ENCODE measurements at places on chromosomes 12 and 14.
A peak's percentile ranks its signal among the peaks of the same experiment; 100 is the strongest.

GRCh38 chr14:56002876-56003625 lies 115.2 kb upstream of the PELI2 start:
- no peaks in the 10 kb centered on the region for H3K36me3 ChIP-seq
- no peak overlapping the region for H3K27ac ChIP-seq
- H3K27me3 ChIP-seq: no peaks in the 10 kb centered on the region
- DNase-seq: no peak
- H3K4me1 ChIP-seq: peaks cover 7% of the 10 kb centered on the region

DNA sequence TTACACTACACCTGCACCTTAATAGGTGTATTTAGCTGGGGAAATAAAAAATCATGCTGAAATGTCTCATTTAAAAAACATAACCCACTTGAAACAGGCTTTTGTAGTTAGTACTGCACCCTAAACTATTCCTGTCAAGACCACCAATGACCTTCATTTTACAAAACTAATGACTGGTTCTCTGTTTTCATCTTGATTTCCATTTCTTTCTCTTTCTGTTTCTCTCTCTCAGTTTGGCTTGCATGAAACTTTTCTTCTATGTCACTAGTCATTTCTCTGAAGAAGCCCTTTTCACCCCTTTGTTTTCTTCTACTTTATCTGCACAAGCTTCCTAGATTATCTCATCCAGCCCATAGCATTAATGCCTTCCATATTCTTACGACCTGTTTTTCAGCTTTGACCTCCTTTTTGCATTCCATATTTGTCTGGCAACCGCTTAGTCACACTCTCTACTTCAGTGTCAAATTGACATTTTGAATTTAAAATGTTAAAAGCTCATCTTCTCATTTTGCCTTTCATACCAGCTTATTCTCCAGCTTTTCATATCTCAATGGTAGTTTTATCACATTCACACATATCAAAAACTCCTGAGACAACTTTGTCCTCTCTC lies 32.7 kb upstream of the KLRF1 start:
- no peak overlapping the region for H3K27ac ChIP-seq
- no peaks in the 10 kb centered on the region for H3K4me1 ChIP-seq
- no peaks in the 10 kb centered on the region for H3K27me3 ChIP-seq
- no peak for DNase-seq

DNA sequence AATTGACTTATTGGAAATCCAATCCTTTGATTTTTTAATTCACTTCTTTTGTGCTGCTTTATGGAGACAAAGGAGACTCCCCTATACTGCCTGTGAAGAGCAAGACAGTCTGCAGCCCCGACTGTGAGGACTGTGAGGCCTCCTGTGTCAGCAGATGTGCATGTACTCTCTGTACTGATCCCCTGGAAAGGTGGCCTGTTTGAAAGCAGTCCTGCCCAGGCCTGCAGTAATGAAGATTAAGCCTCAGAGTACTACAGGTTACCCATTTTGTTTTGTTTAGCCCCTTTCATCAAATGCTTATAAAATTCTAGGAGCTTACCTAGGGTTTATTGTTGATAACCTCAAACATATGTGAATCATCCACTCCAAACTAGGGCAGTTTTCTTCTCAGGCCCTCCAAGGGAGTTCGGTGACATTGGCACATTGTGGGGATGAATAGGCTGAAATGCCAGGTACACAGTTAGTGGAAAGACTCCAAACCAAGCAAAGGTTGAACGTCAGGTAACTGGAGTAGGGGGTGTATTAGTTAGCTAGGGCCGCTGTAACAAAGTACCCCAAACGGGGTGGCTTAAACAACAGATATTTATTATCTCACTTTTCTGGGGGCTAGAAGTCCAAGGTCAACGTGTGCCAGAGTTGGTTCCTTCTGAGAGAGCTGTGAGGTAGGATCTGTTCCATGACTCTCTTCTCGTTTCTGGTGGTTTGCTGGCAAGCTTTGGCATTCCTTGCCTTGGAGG lies 208.7 kb upstream of the BCL2L14 start:
- H3K27ac ChIP-seq: peak overlapping the region; percentile 94
- H3K4me3 ChIP-seq: no peak overlapping the region
- no peak for DNase-seq
- H3K27me3 ChIP-seq: no peaks in the 10 kb centered on the region
- peaks cover 6% of the 10 kb centered on the region for H3K36me3 ChIP-seq

DNA sequence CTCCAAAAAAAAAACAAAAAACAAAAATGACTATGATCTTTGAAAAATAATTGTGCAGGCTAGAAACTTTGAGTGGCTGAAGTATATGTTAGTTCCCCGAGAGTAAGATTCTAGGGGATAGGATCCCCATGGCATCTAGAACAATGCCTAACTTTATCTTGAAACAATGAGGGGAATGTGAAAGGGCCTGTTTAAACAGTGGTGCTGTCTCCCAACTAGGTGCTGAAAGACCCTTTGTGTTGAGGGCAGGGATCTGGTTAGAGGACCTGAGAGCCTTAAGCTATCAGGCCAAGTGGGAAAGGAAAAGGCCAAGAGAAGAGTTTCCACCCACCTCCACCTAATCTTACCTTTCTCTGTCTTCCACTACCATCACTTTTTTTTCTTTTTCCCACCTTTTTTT lies 6.8 kb upstream of the YLPM1 start:
- H3K36me3 ChIP-seq: no peaks in the 10 kb centered on the region
- no peaks in the 10 kb centered on the region for H3K4me1 ChIP-seq
- no peaks in the 10 kb centered on the region for H3K27me3 ChIP-seq
- H3K4me3 ChIP-seq: no peak overlapping the region

- no peak for DNase-seq
- H3K4me1 ChIP-seq: no peaks in the 10 kb centered on the region
- H3K36me3 ChIP-seq: no peaks in the 10 kb centered on the region
- no peaks in the 10 kb centered on the region for H3K27me3 ChIP-seq
- no peak overlapping the region for H3K27ac ChIP-seq
These were observed 310.6 kb downstream of the VRK1 start for GRCh38 chr14:97107760-97108159.

DNA sequence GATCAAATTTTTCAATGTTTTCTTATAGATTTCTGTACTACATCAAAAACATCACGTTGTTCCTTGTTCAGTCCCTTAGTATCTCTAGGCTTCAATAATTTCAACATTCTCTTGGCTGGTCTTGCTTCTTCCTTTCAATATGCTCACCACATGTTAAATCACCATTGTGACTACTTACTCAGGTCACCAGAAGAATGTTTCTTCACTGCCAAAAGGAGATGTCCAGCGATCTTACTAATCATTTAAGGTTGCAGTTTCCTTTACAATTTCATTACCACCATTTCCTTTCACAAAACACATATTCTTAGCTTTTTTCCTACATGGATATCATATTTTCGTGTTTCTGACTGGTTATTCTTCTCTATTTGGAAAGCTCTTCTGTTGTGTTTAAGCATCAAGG lies 363.8 kb downstream of the NAV3 start:
- H3K27me3 ChIP-seq: no peaks in the 10 kb centered on the region
- H3K27ac ChIP-seq: no peak overlapping the region
- no peak for DNase-seq
- no peak overlapping the region for H3K4me3 ChIP-seq
- no peaks in the 10 kb centered on the region for H3K36me3 ChIP-seq
- no peaks in the 10 kb centered on the region for H3K4me1 ChIP-seq

DNA sequence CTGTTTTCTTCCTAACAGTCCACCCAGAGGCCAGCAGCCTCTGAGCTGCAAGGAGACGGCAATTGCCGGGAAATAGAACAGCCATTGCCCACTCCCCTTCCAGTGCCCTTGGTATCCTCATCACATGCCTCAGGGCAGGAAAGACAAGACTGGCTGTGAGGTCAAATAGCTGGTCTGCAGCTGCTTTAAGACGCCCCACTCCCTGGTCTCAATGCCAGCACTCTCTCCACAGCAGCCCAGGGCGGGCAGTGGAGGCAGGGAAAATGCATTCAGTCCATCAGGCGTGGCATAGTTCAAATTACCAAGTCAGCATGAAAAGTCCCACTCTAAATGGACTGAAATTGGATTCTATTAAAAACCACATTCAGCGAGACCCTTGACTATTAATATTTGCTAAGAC lies 35.6 kb downstream of the TTC9 start:
- no peaks in the 10 kb centered on the region for H3K4me1 ChIP-seq
- no peak for DNase-seq
- H3K27ac ChIP-seq: no peak overlapping the region
- no peak overlapping the region for H3K4me3 ChIP-seq
- no peaks in the 10 kb centered on the region for H3K27me3 ChIP-seq

GRCh38 chr14:69481815-69482568 lies 2.5 kb upstream of the PLEKHD1 start:
- DNase-seq: no peak
- no peak overlapping the region for H3K4me3 ChIP-seq
- peaks cover 13% of the 10 kb centered on the region for H3K27me3 ChIP-seq

DNA sequence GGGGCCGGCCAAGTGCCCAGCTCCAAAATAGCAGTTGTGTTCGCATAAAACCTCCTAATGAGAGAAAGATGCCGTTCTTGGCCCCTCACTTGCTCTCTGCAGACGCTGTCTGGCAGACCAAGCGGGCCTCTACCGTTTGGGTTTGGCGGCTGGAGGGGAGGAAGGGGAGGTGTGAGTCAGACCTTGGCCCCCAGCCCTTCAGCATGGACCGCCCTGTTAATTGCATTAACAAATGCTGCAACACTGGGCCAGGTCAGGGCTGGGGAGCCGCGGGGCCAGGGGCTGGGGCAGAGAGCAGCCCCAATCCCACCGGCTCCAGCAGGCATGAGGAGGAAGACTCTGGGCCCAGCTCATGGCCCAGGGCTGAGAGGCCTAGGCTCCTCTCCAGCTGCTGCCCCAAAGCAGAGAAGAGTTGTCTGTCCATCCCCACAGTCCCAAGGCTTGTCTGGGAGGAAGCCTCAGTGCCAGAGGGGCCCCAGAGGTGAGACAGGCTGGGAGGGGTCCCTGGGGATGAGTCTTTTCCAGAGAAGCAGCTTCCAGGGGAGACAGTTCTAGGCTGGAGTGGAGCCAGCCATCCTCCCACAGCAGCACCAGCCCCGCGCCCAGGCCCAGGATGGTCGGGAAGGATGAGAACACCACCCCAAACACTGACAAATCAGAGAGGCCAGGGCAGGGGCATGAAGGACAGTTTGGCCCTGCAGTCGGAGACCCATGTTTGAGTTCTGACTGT lies 16.9 kb downstream of the LTBP2 start:
- DNase-seq: peak; percentile 84
- H3K4me3 ChIP-seq: no peak overlapping the region
- H3K4me1 ChIP-seq: peaks cover 80% of the 10 kb centered on the region
- H3K27ac ChIP-seq: peak overlapping the region; percentile 91
- H3K36me3 ChIP-seq: no peaks in the 10 kb centered on the region
- no peaks in the 10 kb centered on the region for H3K27me3 ChIP-seq

- H3K4me1 ChIP-seq: no peaks in the 10 kb centered on the region
- H3K27me3 ChIP-seq: no peaks in the 10 kb centered on the region
- no peak overlapping the region for H3K4me3 ChIP-seq
- H3K36me3 ChIP-seq: no peaks in the 10 kb centered on the region
These were observed 250.9 kb downstream of the DUSP6 start for GRCh38 chr12:89101440-89101839.

DNA sequence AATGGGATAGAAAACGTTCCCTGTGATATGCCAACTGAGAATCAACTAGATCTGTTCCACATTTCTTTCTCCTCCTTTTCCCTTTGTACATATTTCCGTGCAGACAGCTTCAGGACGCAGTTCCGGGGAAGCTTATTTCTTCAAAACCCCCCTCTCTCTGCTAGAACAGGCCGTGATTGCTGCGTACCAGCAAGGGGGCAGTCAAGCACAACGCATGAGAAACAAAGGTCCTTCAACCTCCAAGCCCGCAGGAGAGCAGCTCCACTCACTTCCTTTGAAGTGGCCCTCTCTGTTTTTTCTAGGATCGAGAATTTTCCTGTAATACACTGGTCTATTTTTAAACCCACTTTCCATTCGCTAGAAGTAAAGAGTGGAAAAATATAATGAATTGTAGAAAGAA lies 80.8 kb downstream of the ZNF664 start:
- H3K4me1 ChIP-seq: no peaks in the 10 kb centered on the region
- H3K27me3 ChIP-seq: no peaks in the 10 kb centered on the region
- DNase-seq: no peak

GRCh38 chr12:109764776-109765445 lies 51.3 kb downstream of the FAM222A start:
- H3K4me3 ChIP-seq: no peak overlapping the region
- no peak overlapping the region for H3K27ac ChIP-seq
- H3K36me3 ChIP-seq: no peaks in the 10 kb centered on the region
- no peaks in the 10 kb centered on the region for H3K27me3 ChIP-seq
- no peaks in the 10 kb centered on the region for H3K4me1 ChIP-seq
- no peak for DNase-seq

DNA sequence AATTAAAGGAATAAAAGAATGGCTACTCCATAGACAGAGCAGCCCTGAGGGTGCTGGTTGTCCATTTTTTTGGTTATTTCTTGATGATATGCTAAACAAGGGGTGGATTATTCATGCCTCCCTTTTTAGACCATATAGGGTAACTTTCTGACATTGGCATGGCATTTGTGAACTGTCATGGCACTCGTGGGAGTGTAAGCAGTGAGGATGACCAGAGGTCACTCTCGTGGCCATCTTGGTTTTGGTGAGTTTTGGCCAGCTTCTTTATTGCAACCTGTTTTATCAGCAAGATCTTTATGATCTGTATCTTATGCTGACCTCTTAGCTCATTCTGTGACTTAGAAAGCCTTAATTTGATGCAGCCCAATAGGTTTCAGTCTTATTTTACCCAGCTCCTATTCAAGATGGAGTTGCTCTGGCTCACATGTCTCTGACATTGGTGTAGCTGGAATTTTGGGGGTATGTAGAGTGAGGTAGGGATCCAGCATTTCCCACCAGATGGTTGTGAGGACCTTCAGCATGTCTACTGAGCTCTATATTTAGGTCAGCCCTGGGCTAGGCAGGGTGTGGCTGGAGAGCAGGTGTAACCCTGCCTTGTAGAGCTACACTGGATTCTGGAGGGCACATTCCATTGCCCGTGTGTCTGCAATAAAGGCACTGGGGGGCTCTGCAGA lies 103.5 kb upstream of the SLC38A2 start:
- no peak overlapping the region for H3K27ac ChIP-seq
- H3K4me1 ChIP-seq: peaks cover 16% of the 10 kb centered on the region
- no peak overlapping the region for H3K4me3 ChIP-seq
- no peaks in the 10 kb centered on the region for H3K27me3 ChIP-seq

- H3K4me1 ChIP-seq: peaks cover 5% of the 10 kb centered on the region
- no peak for DNase-seq
- H3K27me3 ChIP-seq: no peaks in the 10 kb centered on the region
- H3K4me3 ChIP-seq: peak overlapping the region; percentile 13
These were observed 144.1 kb upstream of the AMIGO2 start for GRCh38 chr12:47223848-47224213.

- H3K4me3 ChIP-seq: no peak overlapping the region
- no peaks in the 10 kb centered on the region for H3K4me1 ChIP-seq
- no peak for DNase-seq
These were observed 1109.7 kb upstream of the FLRT2 start for GRCh38 chr14:84420221-84420620.

- H3K4me3 ChIP-seq: no peak overlapping the region
- no peaks in the 10 kb centered on the region for H3K27me3 ChIP-seq
- H3K36me3 ChIP-seq: no peaks in the 10 kb centered on the region
- H3K4me1 ChIP-seq: no peaks in the 10 kb centered on the region
These were observed 128.8 kb upstream of the CLEC14A start for GRCh38 chr14:38384741-38385140.
